ENCODE measurements at places on chromosomes 11 and 22.

DNA sequence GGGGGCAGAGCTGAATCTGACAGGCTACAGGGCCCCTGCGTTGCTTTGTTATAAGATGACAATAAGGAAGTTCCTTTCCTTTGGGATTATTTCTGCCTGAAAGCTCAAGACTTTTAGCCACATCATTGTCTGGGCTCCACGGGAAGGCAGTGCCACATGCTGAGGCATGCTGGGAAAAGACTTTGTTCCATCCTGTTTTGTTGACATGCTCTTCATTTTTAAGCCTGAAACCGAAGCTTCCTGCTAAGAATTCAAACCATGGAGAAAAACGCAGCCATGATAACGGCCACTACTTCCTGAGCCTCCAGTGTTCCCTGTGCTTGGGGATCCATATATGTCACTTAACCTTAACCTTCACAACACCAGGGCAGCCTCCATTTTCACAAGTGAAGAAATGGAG, 5.5 kb upstream of the TCF20 start:
- no peak for DNase-seq

- no peak for DNase-seq
Observed at GRCh38 chr11:30560206-30561106, 25.7 kb downstream of the MPPED2 start.

DNA sequence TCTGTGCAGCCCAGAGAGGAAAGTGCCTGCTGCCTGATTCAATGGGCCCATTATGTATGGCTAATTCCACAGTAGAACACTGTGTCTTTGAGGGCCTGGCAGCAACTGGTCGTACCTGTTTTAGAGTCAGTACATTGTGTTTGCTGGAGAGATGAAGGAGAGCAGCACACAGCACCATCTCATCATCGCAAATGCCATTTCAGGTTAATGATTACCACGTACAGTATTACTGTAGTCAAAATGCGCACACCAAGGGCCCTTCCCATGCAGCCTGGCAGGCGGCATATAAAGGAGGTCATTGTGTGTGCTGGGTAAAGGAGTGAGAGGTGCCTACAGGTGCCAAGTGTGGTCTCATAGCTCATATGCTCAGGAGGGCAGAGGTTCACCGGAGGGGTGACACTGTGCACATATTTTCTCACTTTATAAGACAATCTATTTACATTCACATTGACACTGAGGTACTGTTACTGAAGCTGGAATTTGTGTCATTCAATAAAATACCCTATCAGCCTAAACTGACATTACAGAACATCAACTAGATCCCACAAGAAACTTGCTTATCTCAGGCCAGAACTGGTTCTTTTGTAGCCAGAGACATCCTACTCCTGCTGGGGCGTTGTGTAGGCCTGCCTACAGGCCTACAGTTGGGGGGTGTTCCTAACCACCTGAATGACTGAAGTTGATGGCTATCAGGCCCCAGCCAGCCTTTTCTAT, 90.4 kb downstream of the APIP start:
- no peak for DNase-seq

- DNase-seq, result no peak
Observed at GRCh38 chr22:44380756-44381486, 68.2 kb upstream of the SHISAL1 start.

DNA sequence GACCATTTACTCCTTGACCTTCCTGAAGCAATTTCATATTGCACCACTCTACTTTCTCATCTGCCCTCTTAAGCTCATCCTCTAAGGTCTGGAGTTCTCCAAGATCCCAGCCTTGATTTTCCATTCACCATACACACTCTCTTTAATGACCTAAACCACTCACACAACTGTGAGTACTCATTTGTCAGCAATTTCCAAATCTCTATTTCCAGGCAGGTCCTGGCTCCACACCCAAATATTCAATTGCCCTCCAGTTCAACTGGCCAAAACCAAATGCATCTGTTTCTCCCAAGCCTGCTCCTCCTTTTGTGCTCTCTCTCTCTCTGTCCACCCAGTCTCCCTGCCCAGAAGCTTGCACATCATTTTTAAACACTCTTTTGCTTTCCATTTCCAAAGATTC, 39.6 kb downstream of the NEU3 start:
- DNase-seq, result no peak

DNA sequence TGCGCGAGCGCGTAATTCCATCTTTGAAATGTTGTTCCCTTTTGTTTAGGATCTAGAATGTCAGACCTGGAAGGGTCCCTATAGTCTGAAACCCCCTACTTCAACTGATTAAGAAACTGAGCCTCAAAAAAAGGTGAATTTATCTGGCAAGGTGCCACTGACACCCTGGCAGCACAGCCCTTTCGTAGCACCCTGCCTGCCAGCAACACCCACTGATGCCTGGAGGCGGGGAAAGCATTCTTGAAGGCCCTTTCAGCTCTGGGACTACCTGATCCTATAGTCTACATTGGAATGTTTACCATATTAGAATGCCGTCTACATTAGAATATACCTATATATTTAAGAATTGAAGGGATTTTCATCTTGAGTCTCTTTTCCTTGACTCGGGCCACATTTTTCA, 542.3 kb downstream of the BUD13 start:
- DNase-seq, result no peak

DNA sequence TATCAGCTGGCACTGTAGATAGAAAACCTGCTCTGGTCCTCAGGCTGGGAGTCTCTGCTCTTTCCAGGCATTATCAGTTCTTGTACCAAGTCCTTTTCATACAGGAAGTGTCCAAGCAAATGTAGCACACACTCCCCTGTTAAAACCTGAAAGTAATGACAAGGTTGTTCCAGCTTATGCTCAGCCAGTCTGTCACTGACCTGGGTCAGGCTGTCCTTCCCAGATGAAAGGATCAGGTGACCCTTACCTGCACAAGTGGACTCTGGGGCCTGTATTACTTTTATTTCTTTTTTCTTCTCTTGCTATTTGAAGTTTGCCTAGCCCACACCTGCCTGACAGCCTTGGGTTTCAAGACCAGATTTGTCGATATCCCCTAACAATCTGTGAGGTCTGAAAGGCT, 156.3 kb upstream of the SESN3 start:
- no peak for DNase-seq

DNA sequence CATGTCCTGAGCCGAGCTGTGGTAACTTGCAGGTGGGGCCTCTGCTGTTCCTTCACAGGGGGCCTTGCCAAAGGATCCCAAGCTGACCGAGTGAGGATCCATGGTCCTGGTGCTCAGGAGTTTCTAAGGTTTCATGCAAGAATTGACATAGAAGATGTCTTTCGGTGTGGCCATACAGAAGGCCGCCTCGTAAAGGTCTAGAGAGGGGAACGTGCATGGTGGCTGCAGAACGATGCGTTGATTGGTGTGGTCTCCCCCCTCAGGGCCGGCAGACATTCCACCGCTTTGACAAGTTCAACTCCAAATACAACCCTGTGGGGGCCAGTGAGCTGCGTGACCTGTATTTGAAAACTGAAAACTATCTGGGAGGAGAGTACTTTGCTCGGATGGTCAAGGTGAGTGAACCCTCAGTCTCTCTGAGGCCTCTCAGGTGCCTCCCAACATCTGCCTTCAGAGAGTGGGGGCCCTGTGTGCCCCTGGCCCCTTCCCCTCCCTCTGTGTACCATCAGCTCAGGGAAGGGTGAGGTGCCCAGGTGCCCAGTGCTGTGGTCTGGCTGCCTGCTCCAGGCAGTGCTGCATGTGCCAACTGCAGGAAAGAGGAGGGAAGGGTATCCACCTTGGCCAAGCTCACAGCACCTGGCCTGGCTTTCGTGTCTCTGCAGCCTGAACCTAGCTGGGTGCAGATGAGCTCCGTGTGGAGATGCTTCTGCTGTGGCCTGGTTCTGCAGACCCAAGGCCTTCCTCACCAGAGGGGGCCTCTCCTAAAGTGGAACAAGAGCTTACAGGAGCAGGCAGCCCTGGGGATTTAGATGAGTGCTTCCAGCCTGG, 39.8 kb downstream of the AMPD3 start:
- no peak for DNase-seq

GRCh38 chr22:32232191-32232830, 22.8 kb downstream of the SLC5A4 start:
- no peak for DNase-seq

- DNase-seq, result no peak
Observed at GRCh38 chr11:86251345-86251744, 6.8 kb downstream of the EED start.

DNA sequence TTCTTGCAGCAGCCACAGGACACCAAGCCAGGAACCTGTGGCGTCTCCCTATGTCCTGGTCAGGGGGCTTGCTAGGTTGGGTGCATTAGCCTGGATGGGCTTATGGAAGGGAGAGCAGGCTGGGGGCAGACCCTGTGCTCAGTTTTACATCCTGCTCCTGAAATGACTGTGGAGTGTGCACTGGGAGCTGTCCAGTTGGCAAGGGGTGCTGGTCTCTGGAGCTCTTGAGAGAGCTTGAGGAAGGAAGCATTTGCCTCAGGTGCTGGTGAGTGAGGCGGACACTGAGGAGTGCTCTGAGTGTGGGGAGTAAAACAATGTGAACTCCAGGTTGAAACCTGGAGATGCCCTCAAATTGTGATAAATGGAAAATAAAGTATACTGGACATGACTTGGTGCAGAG, 3.4 kb downstream of the SCGB1D4 start:
- no peak for DNase-seq
